ENCODE measurements at places on chromosomes 4 and X. TPM values are rescaled to one million over a fixed set of nuclear protein-coding genes. Genes with fewer than 3 reads are reported as not detected.

- no peak overlapping the region for H3K4me3 ChIP-seq
- H3K4me1 ChIP-seq = no peaks in the 10 kb centered on the region
- H3K27ac ChIP-seq = no peak overlapping the region
Measured at GRCh38 chrX:110684653-110685052, 111.0 kb downstream of the CHRDL1 start.

- H3K4me3 ChIP-seq = no peak overlapping the region
- no peaks in the 10 kb centered on the region for H3K4me1 ChIP-seq
- H3K27me3 ChIP-seq = no peaks in the 10 kb centered on the region
- no peaks in the 10 kb centered on the region for H3K36me3 ChIP-seq
- DNase-seq = no peak
Measured at GRCh38 chrX:104665691-104666090, 99.7 kb downstream of the IL1RAPL2 start.

- no peaks in the 10 kb centered on the region for H3K27me3 ChIP-seq
- H3K36me3 ChIP-seq = no peaks in the 10 kb centered on the region
- H3K27ac ChIP-seq = no peak overlapping the region
- no peaks in the 10 kb centered on the region for H3K4me1 ChIP-seq
Measured at GRCh38 chrX:41245641-41246040, 88.3 kb upstream of the DDX3X start.

DNA sequence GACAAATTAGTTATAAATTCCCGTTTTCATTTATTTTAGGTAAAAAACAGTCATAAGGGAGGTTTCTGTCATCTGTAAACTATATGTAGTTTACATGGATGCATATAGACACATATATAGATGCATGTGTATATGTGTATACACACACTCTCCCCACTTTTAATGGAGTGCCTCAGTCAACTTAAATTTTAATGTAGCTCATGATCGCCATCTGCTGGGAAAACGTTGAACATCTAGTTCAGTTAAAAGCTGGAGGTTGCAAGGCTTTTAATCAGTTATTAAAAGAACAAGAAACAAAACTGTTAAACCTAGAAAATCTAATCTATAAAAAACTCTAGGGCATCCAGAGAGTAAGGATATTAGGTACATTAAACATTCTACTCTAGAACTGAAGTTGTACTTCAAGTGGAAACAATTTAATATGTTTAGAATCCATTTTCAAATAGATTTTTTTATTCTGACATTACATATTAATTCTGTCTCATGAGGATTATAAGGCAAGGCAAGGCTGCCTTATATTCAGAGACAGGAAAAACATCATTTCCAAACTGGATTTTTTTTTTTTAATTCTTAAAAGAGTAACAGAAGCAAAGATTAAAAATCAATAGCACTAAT lies 122.6 kb downstream of the SHISA3 start:
- H3K36me3 ChIP-seq = no peaks in the 10 kb centered on the region
- H3K27me3 ChIP-seq = no peaks in the 10 kb centered on the region
- DNase-seq = no peak

TCP11X2 gene
- total RNA-seq = not detected
